ENCODE measurements at places on chromosomes 2 and 18. TPM values are rescaled to one million over a fixed set of nuclear protein-coding genes. Genes with fewer than 3 reads are reported as not detected.

GPN1 gene
- 20.4 TPM for polyA plus RNA-seq

GRCh38 chr2:148430101-148430500 lies 214.4 kb upstream of the EPC2 start:
- H3K4me3 ChIP-seq, result no peak overlapping the region
- no peaks in the 10 kb centered on the region for H3K4me1 ChIP-seq
- H3K27ac ChIP-seq, result no peak overlapping the region
- H3K36me3 ChIP-seq, result no peaks in the 10 kb centered on the region

- H3K27ac ChIP-seq, result no peak overlapping the region
- H3K27me3 ChIP-seq, result no peaks in the 10 kb centered on the region
- no peaks in the 10 kb centered on the region for H3K4me1 ChIP-seq
- H3K4me3 ChIP-seq, result no peak overlapping the region
- H3K36me3 ChIP-seq, result no peaks in the 10 kb centered on the region
- no peak for DNase-seq
Observed at GRCh38 chr2:147560810-147561535, 283.9 kb upstream of the ACVR2A start.

- no peak for DNase-seq
- no peak overlapping the region for H3K4me3 ChIP-seq
- H3K4me1 ChIP-seq, result no peaks in the 10 kb centered on the region
- no peaks in the 10 kb centered on the region for H3K36me3 ChIP-seq
- no peaks in the 10 kb centered on the region for H3K27me3 ChIP-seq
Observed at GRCh38 chr2:172723286-172723685, 12.4 kb upstream of the RAPGEF4 start.

- H3K27me3 ChIP-seq, result no peaks in the 10 kb centered on the region
- no peak overlapping the region for H3K27ac ChIP-seq
- no peaks in the 10 kb centered on the region for H3K36me3 ChIP-seq
- H3K4me3 ChIP-seq, result no peak overlapping the region
- no peaks in the 10 kb centered on the region for H3K4me1 ChIP-seq
Observed at GRCh38 chr2:3244486-3244885, 133.1 kb downstream of the EIPR1 start.
